ENCODE measurements at places on chromosomes 7 and 10. TPM values are rescaled to one million over a fixed set of nuclear protein-coding genes. Genes with fewer than 3 reads are reported as not detected.

GRCh38 chr7:92251181-92251580 is 5.4 kb downstream of the ANKIB1 start:
- H3K4me3 ChIP-seq: no peak overlapping the region
- H3K36me3 ChIP-seq: peaks cover 14% of the 10 kb centered on the region

Gene ADO
- 21.7 TPM for total RNA-seq

GRCh38 chr10:5882961-5883360 is 6.7 kb downstream of the ANKRD16 start:
- no peak for DNase-seq
- no peaks in the 10 kb centered on the region for H3K27me3 ChIP-seq

DNA sequence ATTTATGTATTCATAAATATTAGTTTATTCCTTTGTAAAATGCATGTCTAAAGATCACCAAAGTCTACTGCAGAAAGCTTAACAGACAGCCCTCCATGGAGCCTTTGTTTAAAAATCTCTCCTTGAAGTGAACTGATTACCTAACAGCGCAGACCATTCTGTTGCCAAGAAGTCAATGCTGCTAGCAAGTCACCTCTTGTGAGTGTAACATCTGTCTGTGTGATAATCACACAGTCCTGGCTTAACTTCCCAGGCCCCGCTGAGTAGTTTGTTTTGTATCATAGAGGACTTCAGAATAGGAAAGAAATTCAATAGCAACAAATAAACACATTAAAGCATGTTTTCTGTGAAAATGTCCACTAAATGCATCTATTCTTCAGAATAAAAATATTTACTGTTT is 435.3 kb upstream of the IGFBP3 start:
- H3K36me3 ChIP-seq: no peaks in the 10 kb centered on the region
- DNase-seq: no peak
- H3K27me3 ChIP-seq: no peaks in the 10 kb centered on the region
- no peak overlapping the region for H3K4me3 ChIP-seq
- no peaks in the 10 kb centered on the region for H3K4me1 ChIP-seq

DNA sequence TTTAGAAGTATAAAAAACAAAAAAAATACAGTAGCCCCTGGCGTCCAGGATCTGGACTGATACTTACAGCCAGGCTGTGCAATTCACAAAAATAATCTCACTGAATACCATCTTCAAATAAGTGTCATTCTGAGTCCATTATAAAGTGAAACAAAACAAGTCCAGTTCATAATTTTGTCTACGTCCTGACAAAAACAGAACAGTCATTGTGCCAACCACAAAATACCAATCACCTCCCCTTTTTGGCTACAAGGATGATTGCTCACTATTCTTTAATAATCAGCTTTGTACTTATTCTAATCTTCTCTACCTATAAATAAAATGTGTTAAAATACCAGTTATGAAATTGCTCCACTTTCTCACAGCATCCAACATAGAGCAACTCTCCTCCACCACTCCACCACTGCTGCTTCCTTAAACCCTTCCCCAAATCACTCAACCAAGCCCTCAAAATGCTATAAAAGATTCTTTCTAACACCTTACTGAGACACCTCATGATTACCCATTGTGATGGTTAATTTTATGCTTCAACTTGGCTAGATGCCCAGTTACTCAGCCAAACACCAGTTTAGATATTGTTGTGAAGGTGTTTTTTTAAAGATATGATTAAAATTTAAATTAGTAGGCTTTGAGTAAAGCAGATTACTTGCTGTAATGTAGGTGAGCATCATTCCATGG is 479.8 kb upstream of the SEMA3A start:
- no peak for DNase-seq
- H3K4me1 ChIP-seq: no peaks in the 10 kb centered on the region
- no peak overlapping the region for H3K4me3 ChIP-seq
- H3K27ac ChIP-seq: no peak overlapping the region

GRCh38 chr10:4041635-4042034 is 256.6 kb upstream of the KLF6 start:
- H3K27me3 ChIP-seq: no peaks in the 10 kb centered on the region
- peaks cover 15% of the 10 kb centered on the region for H3K4me1 ChIP-seq
- H3K27ac ChIP-seq: no peak overlapping the region
- H3K4me3 ChIP-seq: no peak overlapping the region
- peaks cover 3% of the 10 kb centered on the region for H3K36me3 ChIP-seq
- DNase-seq: no peak

DNA sequence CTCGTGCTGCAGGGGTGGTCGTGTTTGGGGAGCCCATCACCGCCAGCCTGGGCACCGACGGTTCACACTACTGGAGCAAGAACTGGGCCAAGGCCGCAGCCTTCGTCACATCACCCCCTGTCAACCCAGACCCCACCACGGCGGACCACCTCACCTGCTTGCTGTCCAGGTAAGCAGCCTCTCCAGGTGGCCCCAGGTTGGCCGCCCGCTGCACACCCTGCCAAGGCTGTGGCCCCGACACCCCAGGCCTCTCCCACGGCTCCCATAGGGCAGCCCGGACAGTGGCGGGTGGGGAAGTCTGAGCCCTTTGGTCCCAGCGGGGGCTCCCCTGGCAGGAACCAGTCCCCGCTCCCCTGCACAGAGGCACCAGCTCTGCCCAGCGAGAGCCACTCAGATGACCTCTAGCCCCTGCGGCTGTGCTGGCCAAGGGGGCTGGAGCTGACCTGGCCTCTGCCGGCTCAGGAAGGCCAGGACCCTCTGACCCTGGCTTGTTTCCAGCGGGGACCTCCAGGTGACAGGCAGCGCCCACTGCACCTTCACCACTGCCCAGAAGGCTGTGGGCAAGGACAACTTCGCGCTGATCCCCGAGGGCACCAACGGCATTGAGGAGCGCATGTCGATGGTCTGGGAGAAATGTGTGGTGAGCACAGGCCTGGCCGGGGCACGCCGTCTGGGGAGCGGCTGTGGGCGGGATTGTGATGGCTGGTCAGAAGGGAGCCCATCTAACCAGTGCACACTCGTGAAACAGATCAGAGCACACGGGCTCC is 13.8 kb downstream of the DPYSL4 start:
- no peaks in the 10 kb centered on the region for H3K27me3 ChIP-seq
- H3K4me1 ChIP-seq: no peaks in the 10 kb centered on the region
- DNase-seq: no peak
- no peak overlapping the region for H3K27ac ChIP-seq

Gene PURB
- 21.3 TPM for total RNA-seq

GRCh38 chr7:156558198-156558597 is 82.4 kb upstream of the RNF32 start:
- peaks cover 13% of the 10 kb centered on the region for H3K27me3 ChIP-seq
- H3K4me3 ChIP-seq: no peak overlapping the region
- no peaks in the 10 kb centered on the region for H3K4me1 ChIP-seq
- H3K36me3 ChIP-seq: no peaks in the 10 kb centered on the region
- H3K27ac ChIP-seq: no peak overlapping the region

Gene HOXA2
- not detected for total RNA-seq

DNA sequence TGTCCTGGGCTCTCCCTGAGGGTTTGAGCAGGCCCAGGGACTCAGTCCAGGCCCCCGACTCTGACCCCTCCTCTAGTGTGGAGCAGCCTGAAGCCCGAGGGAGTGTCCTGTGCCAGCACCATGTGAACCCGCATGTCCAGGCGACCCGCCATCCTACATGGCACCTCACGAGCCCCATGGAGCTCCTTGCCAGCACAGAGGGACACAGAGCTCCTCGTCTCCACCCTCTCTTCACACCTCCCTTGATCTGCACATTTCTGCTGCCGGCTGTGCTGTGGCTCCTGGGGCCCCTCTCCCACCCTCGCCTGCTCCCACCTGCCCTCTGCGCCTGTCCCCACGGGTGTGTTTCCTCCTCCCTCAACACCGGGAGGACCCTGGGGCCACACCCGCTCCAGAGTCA is 103.5 kb downstream of the ADARB2 start:
- H3K27me3 ChIP-seq: peaks cover 24% of the 10 kb centered on the region
- H3K4me1 ChIP-seq: peaks cover 7% of the 10 kb centered on the region
- H3K27ac ChIP-seq: no peak overlapping the region
- no peak for DNase-seq
- H3K36me3 ChIP-seq: no peaks in the 10 kb centered on the region
- no peak overlapping the region for H3K4me3 ChIP-seq

GRCh38 chr7:152865461-152865860 is 105.9 kb downstream of the ACTR3B start:
- H3K4me1 ChIP-seq: no peaks in the 10 kb centered on the region
- no peak for DNase-seq
- no peak overlapping the region for H3K27ac ChIP-seq
- H3K27me3 ChIP-seq: no peaks in the 10 kb centered on the region
- no peak overlapping the region for H3K4me3 ChIP-seq

- no peak for DNase-seq
- H3K36me3 ChIP-seq: no peaks in the 10 kb centered on the region
- H3K27ac ChIP-seq: no peak overlapping the region
Measured at GRCh38 chr7:11648980-11649379, 183.0 kb downstream of the THSD7A start.

- no peaks in the 10 kb centered on the region for H3K27me3 ChIP-seq
- DNase-seq: no peak
- H3K4me3 ChIP-seq: peak overlapping the region; percentile 5
- peaks cover 78% of the 10 kb centered on the region for H3K4me1 ChIP-seq
- peak overlapping the region; percentile 84 for H3K27ac ChIP-seq
- peaks cover 87% of the 10 kb centered on the region for H3K36me3 ChIP-seq
Measured at GRCh38 chr7:130896051-130896881, 162.3 kb upstream of the KLF14 start.

DNA sequence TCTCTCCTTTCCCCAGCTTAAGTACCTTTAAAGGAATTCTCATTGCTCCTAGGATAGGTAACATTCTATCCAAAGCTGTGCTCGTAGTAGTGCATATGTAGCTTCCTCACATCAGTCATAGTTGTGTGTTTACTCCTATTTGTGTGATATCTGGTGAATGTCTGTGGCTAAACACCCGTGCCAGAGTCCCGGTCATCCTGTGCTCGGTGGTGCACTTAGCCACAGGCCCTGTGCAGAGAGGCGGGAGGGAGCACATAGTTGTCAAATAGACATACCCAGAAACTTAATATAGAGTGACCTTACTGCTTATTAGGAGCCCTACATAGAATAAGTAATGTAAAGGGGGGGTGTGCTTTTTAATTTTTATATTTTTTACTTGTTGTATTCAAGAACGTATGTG is 76.6 kb downstream of the RBM33 start:
- H3K4me1 ChIP-seq: peaks cover 66% of the 10 kb centered on the region
- DNase-seq: no peak
- H3K27me3 ChIP-seq: no peaks in the 10 kb centered on the region
- H3K4me3 ChIP-seq: peak overlapping the region; percentile 15

DNA sequence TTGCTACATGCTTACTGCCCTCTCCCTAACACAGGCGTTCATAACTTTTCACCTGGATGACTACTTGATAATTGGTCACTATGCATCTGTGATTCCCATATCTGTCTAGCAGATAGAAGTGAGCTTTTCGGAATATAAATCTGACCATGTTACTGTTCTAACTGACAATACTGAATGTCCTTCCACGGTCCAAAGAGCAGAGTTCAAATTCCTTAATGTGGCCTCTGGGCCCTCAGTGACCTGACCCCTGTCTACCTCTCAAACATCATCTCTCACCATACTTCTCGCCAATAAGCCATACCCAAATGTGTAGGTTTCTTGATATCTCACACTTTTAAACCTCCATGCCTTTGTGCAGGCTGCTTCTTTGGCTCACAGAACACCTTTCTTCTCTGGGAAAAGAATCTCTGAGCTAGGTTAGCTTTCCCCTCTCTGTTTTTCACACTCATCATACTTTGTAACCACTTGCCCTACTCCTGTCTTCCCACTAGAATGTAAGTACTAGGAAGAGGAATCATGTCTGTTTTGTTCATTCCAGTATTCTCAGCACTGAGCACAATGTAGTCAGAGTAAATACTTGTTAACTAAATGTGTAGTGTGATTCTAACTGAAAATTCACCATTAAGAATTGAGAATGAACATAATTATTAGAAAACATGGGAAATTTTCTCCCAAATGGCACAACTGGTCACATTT is 39.2 kb upstream of the LRRC17 start:
- no peaks in the 10 kb centered on the region for H3K27me3 ChIP-seq
- H3K27ac ChIP-seq: no peak overlapping the region
- DNase-seq: no peak
- H3K36me3 ChIP-seq: no peaks in the 10 kb centered on the region
- H3K4me3 ChIP-seq: no peak overlapping the region

GRCh38 chr7:538764-539685 is 19.4 kb upstream of the PDGFA start:
- no peaks in the 10 kb centered on the region for H3K27me3 ChIP-seq
- H3K27ac ChIP-seq: no peak overlapping the region

GRCh38 chr7:139231513-139232376 is 708 bp downstream of the UBN2 start:
- H3K36me3 ChIP-seq: peaks cover 12% of the 10 kb centered on the region
- peak overlapping the region; percentile 98 for H3K4me3 ChIP-seq
- no peaks in the 10 kb centered on the region for H3K27me3 ChIP-seq
- H3K27ac ChIP-seq: peak overlapping the region; percentile 53
- peaks cover 20% of the 10 kb centered on the region for H3K4me1 ChIP-seq
- peak; percentile 42 for DNase-seq

DNA sequence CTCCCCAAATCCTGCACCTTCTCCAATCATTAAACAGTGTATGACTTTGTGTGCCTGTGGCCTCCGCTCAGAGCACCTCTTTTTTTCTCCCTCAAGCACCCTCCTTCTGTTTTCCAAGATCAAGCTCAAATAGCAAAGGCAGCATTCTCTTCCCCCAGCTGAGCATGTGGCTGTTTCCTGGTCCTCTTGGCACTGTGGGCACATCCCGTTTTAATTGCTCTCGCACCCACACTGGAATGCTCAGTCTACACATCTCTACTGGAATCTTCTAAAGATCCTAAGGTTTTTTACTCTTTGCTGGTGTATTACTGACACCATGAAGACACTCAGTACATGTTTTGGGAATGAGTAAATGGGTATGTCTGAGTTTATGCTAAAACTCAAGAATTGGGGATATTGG is 107.4 kb downstream of the WDFY4 start:
- H3K4me1 ChIP-seq: no peaks in the 10 kb centered on the region
- no peak overlapping the region for H3K27ac ChIP-seq
- H3K27me3 ChIP-seq: no peaks in the 10 kb centered on the region
- DNase-seq: no peak
- peaks cover 53% of the 10 kb centered on the region for H3K36me3 ChIP-seq
- no peak overlapping the region for H3K4me3 ChIP-seq

- H3K36me3 ChIP-seq: peaks cover 13% of the 10 kb centered on the region
- no peak overlapping the region for H3K27ac ChIP-seq
- no peaks in the 10 kb centered on the region for H3K27me3 ChIP-seq
- no peak for DNase-seq
Measured at GRCh38 chr7:130566168-130566897, 74.4 kb downstream of the MEST start.

Gene FAM237B
- not detected for total RNA-seq

Gene HOXA11
- not detected for total RNA-seq

GRCh38 chr10:17984056-17984455 is 32.3 kb downstream of the SLC39A12 start:
- H3K27ac ChIP-seq: no peak overlapping the region
- no peaks in the 10 kb centered on the region for H3K27me3 ChIP-seq
- DNase-seq: no peak
